ENCODE measurements at places on chromosomes 11 and 22.
A peak's percentile ranks its signal among the peaks of the same experiment; 100 is the strongest.

DNA sequence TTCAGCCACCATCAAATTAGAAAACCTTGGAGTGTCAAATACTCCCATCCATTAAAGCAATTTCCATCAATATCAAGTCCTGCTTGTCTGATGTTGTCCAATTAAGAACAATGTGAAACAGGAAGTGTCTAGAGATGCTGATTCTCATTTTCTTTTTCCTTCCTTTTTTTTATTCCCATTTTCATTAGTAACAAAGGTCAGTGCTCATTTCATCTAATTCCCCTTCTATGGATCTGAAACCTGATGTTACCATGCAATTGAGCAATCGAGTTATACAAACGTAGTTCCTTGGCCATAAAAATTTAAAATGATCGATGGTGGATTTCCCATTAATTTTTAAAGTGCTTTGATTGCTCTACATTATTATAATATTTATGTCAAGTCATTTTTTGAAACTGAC lies 330.6 kb upstream of the ZC3H12C start:
- no peak for DNase-seq

DNA sequence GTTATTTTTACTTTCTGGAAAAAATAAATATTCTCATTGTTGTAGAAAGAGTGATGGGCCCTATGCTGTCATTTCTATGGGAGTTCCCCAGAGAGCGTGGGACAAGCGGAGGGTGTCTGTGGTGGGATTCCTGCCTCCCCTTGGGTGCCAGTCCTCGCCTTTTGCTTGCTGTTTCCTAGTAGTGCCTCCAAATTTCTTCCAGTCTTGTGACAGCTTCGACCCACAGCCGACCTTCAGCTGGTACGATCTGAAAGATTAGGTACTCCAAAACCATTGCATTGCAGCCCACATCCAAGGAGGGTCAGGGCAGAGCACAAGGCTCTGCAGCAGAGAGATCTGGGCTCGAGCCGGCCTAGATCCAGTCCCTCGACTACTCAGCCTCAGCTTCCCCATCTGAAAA lies 58.9 kb upstream of the EMID1 start:
- no peak for DNase-seq

DNA sequence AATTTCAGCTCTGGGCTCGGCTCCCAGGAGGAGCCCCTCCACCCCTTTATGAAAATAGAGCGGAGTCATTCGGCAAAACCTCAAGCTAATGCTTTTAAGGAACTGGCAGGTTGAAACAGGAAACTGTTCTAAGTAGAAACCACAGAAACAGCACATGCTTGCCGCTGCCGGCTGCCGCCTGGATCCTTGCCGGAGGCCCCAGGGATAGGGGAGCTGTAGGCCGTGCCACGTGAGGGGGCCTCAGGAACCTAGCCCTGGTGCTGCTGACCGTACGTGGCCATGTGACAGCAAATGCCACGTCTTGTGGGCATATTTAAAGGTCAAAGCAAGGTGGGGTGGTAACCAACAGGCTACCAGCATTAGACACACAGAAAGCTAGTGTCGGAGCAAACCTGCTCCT lies 77.9 kb upstream of the TIMP3 start:
- DNase-seq = peak; percentile 8

- no peak for DNase-seq
Measured at GRCh38 chr11:67288198-67288451, 978 bp upstream of the ANKRD13D start.

GRCh38 chr11:18063862-18064434 lies 17.9 kb upstream of the TPH1 start:
- no peak for DNase-seq

GRCh38 chr22:45254388-45254787 lies 13.7 kb upstream of the KIAA0930 start:
- no peak for DNase-seq

All from memory B cell (primary cell).